ENCODE measurements at places on chromosomes 7 and 10.

- DNase-seq = no peak
These were observed 83.8 kb downstream of the COL13A1 start for GRCh38 chr10:69885379-69886013.

- DNase-seq = no peak
These were observed 163.6 kb downstream of the GRM8 start for GRCh38 chr7:127089146-127089545.

DNA sequence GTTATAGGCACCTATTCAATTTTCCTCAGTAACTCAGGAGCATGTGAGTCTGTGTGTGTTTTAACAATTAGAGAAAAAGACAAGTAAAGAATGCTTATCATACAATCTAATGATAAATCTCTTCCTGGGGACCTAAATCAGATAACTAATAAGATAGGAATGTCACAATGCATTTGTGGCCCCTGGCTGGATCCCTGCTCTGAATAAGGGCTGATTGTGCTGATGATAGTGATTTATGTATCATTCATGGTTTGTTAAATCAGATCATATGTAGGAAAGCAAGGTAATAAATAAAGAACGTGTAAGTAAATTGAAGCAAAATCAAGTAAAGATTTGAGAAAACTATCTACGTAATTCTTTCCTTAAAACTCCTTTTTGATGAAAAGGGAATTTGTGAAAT is 145.9 kb downstream of the C7orf25 start:
- no peak for DNase-seq

DNA sequence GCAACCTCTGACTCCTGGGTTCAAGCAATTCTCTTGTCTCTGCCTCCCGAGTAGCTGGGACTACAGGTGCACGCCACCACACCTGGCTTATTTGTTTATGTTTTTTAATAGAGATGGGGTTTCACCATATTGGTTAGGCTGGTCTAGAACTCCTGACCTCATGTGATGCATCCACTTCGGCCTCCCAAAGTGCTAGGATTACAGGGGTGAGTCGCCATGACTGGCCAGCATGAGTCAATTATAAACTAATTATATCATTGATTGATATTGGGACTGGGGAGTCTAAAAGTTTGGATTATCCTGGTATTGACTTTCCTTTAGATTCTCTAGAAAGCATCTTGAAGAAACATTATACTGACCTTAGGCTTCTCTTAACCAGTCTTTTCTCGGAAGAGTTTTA is 73.9 kb upstream of the CCNY start:
- no peak for DNase-seq

DNA sequence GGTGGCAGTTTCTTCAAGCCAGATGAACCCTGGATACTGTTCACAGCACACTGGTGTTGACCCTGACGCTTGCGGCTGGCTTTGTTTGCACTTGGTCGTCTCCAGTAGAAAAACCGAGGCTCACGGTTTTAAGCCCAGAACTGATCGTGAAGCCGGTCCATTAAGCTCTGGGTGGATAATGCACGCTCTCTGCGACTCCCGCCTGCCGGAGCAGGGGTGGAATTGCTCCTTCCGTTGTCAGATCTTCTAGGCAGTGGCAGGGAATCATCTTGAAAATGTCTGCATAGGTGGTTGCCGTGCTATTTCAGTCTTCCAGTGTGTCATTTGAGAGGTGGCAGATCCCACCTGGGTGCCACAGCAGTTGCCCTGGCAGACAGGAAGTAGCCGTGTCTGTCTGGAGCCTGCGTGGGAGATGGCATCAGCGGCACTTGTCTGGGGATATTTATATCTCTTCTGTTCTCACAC is 35.9 kb upstream of the AP5Z1 start:
- DNase-seq = no peak

DNA sequence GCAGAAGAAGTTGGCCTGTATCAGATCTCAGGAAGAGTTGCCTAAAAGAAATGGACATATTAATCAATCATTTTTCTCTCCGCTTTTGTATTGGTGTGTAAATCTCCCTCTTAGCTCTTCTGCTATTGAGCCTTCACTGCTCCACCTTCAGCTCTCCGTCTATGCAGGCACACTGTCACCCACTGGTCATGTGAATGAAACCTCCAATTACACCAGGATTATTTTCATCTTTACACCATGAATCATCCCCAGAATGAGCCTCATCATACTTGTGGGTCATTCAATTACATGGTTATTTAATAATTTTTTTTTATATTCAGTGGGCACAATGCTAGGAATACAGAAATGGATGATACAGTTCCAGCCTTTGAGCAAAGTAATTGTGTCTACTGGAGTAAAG is 92.6 kb downstream of the LRRC4 start:
- DNase-seq = no peak

GRCh38 chr10:22342421-22342820 is 2.9 kb upstream of the SPAG6 start:
- DNase-seq = no peak

GRCh38 chr10:36038316-36038955 is 396.3 kb upstream of the FZD8 start:
- DNase-seq = no peak

GRCh38 chr7:111801277-111801676 is 239.0 kb upstream of the IMMP2L start:
- no peak for DNase-seq

DNA sequence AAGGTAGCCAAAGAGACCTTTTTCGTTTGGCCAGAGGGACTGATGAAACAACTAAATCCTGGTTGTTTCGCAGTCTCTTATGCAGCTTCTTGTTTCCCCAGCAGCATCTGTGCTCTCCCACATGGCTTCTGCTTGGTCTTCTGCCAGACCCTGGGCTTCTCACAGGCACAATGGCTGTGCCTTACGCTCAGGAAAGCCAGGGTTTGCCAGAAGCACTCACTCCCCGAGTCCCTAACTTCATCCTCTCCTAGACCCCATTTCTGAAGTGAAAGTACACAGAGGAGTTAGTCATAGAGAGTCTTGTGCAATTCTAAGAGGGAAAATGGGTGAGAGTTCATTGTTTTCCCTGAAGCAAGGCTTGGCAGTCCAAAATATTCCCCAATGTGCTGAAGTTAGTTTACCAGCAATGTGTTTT is 121.7 kb downstream of the EVX1 start:
- no peak for DNase-seq

DNA sequence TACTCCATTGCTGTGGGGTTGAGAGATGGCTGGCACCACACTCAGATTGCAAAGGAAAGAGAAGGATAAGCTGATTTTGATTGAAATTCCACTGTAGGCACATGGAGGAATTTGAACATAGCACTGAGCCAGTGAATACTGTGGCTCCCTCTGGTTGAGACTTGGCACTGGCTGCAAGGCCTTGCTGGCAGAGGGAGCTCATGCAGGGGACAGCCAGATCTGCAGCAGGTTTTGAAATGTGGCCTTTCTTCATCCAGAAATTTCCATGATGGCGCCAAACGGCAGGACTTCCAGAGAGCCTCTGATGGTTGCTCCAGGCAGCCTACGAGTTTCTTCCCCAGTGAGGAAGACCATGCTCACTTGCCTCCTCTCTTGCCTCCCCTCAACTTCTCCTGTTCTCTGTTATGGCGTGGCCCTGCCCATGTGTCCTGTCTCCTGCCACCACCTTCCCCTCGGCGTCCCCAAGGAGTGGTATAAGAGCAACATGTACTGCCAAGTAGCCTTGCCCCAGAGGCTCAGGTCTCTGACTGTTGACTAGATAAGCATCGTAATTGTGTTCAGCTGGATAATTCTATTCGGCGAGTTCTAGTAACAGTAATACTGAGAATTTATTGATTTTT is 265.6 kb downstream of the CCDC3 start:
- no peak for DNase-seq

- DNase-seq = no peak
These were observed 10.6 kb upstream of the BPGM start for GRCh38 chr7:134636008-134636449.

DNA sequence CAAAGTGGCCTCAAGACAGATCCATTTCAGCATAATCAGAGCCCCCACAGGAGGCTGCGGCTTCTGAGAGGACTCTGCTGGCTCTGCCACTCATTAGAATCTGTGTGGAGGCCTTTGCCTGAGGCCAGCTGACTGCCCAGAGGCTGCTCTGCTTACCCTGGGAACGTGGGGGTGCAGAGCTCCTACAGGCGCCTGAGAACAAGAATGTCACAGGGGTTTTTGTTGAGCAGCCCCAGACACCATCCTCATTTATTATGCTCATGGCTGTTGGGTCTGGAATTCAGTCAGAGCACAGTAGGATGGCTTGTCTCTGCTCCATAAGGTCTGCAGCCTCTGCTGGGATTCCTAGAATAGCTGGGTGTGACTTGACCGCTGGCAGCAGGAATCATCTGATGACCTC is 101.8 kb upstream of the GDF10 start:
- DNase-seq = no peak

- DNase-seq = no peak
These were observed 35.3 kb downstream of the ANXA11 start for GRCh38 chr10:80170026-80170425.

GRCh38 chr10:100749059-100749308 is 3.6 kb downstream of the PAX2 start:
- DNase-seq = no peak

- no peak for DNase-seq
These were observed 123.7 kb upstream of the ADAM12 start for GRCh38 chr10:126511917-126512479.

- DNase-seq = no peak
These were observed 41.0 kb upstream of the WASL start for GRCh38 chr7:123789817-123790216.

DNA sequence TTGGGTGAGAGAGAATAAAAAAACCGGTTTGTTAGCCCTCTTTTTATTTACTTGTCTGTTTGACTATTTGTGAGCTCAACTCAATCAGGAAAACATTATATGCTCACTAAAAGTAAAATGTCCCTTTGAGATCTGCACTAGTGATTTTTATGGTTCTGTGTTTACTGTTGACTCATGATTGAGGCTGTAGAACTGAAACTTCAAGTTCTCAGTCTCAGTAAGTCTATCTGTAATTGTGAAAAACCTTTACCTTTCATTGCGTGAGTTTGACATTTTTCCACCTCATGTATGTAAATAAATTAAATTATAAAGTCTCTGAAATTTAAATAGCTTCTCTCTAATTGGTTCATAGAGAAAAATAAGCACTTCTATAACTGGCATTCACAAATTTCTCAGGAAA is 17.0 kb upstream of the CASD1 start:
- DNase-seq = no peak

GRCh38 chr7:155458878-155459699 is 1.2 kb downstream of the EN2 start:
- DNase-seq = no peak

GRCh38 chr10:103502849-103503660 is 9.6 kb downstream of the NEURL1 start:
- DNase-seq = no peak

- DNase-seq = no peak
These were observed 225.8 kb upstream of the KLF14 start for GRCh38 chr7:130959743-130960207.

GRCh38 chr10:69721690-69722310 is 79.9 kb upstream of the COL13A1 start:
- DNase-seq = no peak

DNA sequence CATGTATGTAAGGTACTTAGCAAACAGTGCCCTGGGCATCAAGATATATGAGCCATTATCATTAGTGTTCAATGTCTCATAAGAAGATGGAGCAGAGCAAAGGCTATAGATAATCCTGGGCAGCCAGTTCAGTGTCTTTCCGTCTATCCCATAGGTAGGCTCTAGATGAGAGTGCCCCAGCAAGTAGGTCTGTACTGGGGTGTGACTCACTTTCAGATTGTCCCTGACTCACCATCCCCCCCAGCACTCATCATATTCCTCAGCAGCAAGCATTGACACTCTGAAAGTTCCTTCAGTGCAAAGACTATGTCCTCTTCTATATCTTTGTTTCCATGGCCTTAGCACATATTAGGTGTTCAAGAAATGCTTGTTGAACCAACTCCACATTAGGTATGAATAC is 20.0 kb upstream of the FAM204A start:
- DNase-seq = no peak

DNA sequence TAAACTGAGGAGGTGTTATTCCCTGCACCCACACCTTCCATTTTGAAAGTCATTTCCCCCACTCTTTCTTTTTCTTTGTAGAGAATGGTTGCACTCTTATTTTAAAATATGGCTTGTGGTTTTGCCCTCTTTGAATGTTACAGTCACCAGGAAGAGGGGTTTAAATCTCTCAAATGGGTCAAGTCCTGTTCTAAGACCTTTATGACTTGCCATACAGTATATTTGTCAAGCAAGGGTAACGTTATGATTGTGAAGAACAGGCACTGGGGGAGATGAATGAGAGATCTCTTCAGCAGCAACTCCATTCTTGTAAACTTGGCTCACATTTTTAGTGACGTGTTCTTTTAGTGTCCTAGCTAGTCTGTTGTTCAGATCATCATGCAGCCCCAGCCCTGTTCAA is 634.7 kb downstream of the KCNMA1 start:
- no peak for DNase-seq

DNA sequence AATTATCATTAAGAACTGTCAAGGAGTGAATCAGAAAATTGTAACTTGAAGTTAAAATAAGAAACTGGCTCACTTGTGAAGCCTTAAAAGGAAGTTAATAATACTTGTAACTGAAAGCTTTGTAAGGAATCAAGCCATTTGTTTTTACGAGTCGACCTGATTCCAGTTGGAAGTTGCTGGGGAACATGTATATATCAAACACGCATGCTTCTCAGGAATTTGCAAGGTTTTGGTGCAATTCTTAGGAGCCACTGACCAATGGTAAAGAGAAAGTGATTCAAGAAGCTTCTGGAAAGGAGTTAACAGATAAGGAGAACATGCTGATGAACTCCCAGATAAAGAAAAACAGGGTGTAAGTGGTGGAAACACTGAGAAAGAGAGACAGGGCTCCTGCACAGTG is 56.4 kb downstream of the ETV1 start:
- DNase-seq = no peak

GRCh38 chr10:53111529-53111928 is 338.9 kb upstream of the MBL2 start:
- no peak for DNase-seq

GRCh38 chr10:118927321-118927720 is 102.2 kb upstream of the NANOS1 start:
- DNase-seq = no peak

DNA sequence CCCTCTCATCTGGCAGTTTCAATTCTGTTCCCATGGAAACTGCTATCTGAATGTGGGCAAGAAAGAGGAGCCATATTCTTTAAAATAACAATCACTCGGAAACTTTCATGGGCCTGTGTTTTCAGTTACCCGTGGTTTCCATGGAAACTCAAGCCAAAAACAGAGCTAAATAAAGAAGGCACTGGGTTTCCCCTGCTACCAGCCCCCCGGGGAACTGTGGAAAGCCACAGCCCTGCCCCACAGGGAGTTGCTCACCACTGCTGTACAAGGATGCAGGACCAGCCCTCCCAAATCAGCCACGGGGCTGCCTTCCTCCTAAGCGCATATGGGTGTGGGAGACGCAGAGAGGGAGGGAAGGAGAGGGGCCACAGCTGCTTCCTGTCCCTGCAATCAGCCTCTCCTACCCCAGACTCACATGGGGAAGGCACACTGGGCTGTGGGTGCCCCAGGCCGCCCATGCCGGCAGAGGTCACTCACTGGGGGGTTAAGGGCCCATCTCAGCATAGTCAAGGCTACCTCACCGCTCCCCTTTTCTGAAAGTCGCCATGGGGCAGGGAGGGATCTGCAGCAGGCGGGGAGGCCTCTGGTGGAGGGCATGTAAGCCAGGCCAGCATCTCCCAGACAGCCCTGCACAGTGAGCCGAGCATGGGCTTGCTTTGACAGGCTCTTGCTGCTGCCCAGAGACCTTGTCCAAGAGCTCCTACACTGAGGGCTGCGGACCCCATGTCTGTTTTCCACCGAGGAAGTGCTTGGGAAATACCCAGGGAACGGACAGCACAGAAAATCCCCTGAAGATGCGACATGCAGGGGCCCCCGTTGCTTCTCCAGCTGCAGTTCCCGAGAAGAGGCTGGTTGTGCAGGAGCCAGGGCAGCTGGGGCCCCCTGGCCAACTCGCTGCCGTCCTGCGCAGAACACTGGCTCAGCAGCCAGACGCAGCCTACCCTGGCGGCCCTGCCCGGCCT is 157.3 kb upstream of the PPP2R2D start:
- DNase-seq = no peak

Measured in esophagus squamous epithelium (tissue), 5 donors.